B cell (primary cell): ENCODE measurements at places on chromosomes 4 and X. TPM values are rescaled to one million over a fixed set of nuclear protein-coding genes. Genes with fewer than 3 reads are reported as not detected.

The APELA gene
- total RNA-seq = not detected in 2 replicates

DNA sequence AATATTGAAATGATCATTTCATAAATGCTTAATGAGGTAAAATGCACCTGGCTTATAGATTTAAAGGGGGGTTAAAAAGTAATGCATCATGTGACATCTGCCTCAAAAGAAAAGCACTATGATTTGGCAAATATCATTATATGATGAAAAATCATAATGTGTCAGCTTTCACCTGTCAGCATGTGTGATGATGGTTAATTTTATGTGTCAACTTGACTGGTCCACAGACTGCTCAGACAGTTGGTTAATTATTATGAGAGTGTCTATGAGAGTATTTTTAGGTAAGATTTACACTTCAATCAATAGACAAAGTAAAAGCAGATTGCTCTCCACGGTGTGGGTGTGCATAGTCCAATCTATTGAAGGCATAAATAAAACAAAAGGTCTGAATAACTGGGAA is 1986.7 kb downstream of the PCDH7 start:
- H3K36me3 ChIP-seq = no peaks in the 10 kb centered on the region
- no peaks in the 10 kb centered on the region for H3K27me3 ChIP-seq
- no peak overlapping the region for H3K27ac ChIP-seq
- DNase-seq = no peak
- no peaks in the 10 kb centered on the region for H3K4me1 ChIP-seq
- no peak overlapping the region for H3K4me3 ChIP-seq

- no peaks in the 10 kb centered on the region for H3K27me3 ChIP-seq
- no peak for DNase-seq
- no peak overlapping the region for H3K4me3 ChIP-seq
- H3K27ac ChIP-seq = no peak overlapping the region
- H3K4me1 ChIP-seq = no peaks in the 10 kb centered on the region
These were observed 9.0 kb upstream of the MAGEC2 start for GRCh38 chrX:142214081-142214480.

- no peaks in the 10 kb centered on the region for H3K4me1 ChIP-seq
- H3K27me3 ChIP-seq = no peaks in the 10 kb centered on the region
- no peak overlapping the region for H3K4me3 ChIP-seq
These were observed 4.2 kb upstream of the PDHA2 start for GRCh38 chr4:95835672-95836071.

- H3K4me1 ChIP-seq = no peaks in the 10 kb centered on the region
- no peak overlapping the region for H3K4me3 ChIP-seq
- no peaks in the 10 kb centered on the region for H3K36me3 ChIP-seq
- H3K27ac ChIP-seq = no peak overlapping the region
- no peaks in the 10 kb centered on the region for H3K27me3 ChIP-seq
These were observed 320.1 kb downstream of the BMPR1B start for GRCh38 chr4:95077864-95078263.

DNA sequence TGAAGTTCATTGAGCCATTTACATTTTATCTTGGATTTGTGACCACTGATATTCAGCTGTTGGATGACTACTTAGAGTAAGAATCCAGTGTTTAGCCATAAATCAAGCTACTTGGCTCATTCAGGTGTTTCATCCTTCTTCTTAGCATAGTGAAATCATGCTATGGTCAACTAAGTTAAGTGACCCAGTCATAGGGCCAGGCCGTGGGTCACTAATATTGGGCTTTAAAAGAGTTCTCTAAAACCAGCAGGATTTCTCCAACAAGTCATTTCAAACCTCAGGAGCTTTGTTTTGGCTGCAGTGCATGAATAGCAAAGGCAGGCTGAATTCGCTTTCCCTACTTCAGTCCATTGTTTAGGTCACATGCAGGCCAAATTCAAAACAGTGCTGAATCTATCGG is 181.0 kb downstream of the MAML3 start:
- H3K27me3 ChIP-seq = no peaks in the 10 kb centered on the region
- no peaks in the 10 kb centered on the region for H3K36me3 ChIP-seq
- no peak overlapping the region for H3K4me3 ChIP-seq
- no peak for DNase-seq
- H3K4me1 ChIP-seq = peaks cover 25% of the 10 kb centered on the region

GRCh38 chr4:185764876-185765275 is 47.1 kb downstream of the SORBS2 start:
- DNase-seq = no peak
- no peaks in the 10 kb centered on the region for H3K36me3 ChIP-seq
- H3K4me3 ChIP-seq = no peak overlapping the region
- H3K27me3 ChIP-seq = no peaks in the 10 kb centered on the region

DNA sequence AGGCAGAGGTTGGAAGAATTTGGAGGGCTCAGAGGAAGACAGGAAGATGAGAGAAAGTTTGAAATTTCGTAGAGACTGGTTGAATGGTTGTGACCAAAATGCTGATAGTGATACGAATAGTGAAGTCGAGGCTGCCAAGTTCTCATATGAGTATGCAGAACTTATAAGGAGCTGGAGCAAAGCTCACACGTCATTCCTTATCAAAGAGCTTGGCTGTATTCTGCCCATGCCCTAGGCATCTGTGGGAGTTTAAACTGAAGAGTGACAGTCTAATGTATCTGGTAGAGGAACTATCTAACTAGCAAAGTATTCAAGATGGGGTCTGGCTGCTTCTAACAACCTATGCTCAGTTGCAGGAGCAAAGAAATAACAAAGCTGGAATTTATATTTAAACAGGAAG is 102.1 kb downstream of the PCDH18 start:
- DNase-seq = no peak
- no peak overlapping the region for H3K4me3 ChIP-seq
- H3K27ac ChIP-seq = no peak overlapping the region
- no peaks in the 10 kb centered on the region for H3K27me3 ChIP-seq
- H3K36me3 ChIP-seq = no peaks in the 10 kb centered on the region

The CAPN6 gene
- not detected in 2 replicates for total RNA-seq

GRCh38 chrX:55008571-55009358 is 8.6 kb downstream of the APEX2 start:
- no peak overlapping the region for H3K27ac ChIP-seq
- H3K4me1 ChIP-seq = no peaks in the 10 kb centered on the region

The ACSL1 gene
- 31.8 and 32.2 TPM in 2 replicates for total RNA-seq

DNA sequence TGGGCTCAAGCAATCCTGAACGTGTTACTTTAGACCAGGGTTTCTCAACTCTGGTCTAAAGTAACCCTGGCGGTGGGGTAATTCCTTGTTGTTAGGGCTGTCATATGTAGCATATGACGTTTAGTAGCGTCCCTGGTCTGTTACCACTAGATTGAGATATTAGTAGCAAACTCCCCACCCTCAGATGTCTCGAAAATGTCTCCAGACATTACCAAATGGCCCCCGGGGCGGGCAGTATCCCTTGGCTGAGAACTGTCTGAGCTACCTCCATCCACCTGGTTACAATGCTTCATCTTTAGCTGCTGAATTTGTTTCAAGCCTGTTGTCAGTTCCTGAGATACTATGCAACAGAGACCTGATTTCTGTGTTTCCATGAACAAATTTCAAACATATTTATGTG is 56.7 kb downstream of the CLDN34 start:
- H3K4me1 ChIP-seq = no peaks in the 10 kb centered on the region
- H3K4me3 ChIP-seq = no peak overlapping the region
- H3K27ac ChIP-seq = no peak overlapping the region
- no peaks in the 10 kb centered on the region for H3K27me3 ChIP-seq

DNA sequence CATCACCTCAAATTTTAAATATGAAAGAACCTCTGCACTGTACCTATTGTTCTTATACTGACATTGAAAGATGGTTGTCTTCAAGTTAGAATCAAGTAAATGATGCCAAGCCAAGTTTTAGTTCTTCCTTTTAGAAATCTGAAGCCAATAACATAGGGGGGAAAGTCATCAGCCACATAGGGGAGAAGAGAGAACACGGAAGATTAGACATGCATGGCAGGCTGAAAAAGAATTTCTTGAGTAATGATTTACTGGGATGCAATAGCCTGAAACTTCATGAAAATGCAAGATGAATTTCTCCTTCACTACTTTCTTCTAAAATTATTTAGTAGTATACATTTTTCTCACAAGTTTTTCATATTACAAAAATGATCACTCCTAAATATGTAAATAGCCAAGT is 13.6 kb upstream of the EPGN start:
- no peaks in the 10 kb centered on the region for H3K4me1 ChIP-seq
- peaks cover 2% of the 10 kb centered on the region for H3K36me3 ChIP-seq
- no peak overlapping the region for H3K4me3 ChIP-seq
- DNase-seq = no peak
- no peaks in the 10 kb centered on the region for H3K27me3 ChIP-seq

DNA sequence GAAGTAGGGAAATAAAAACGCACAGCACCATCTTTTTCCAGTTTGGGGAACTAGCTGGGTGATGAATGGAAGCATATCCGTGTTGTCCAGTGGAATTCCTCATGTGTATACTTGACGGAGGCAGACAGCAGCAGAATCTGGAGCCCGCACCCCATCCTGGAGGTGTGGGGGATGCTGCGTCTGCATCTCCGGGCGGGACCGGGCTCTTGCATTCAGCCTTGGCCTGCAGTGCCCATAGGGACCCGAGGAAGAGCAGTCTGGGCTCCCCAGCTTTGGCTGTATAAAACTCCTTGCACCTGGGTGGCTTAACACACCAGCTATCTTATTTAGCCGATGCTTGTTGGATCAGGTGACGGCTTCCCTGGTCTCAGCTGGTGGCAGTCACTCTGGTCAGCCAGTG is 39.7 kb upstream of the LRPAP1 start:
- no peak for DNase-seq
- H3K4me3 ChIP-seq = no peak overlapping the region
- H3K4me1 ChIP-seq = no peaks in the 10 kb centered on the region

- no peak overlapping the region for H3K4me3 ChIP-seq
- H3K36me3 ChIP-seq = no peaks in the 10 kb centered on the region
- H3K4me1 ChIP-seq = no peaks in the 10 kb centered on the region
- no peaks in the 10 kb centered on the region for H3K27me3 ChIP-seq
- no peak for DNase-seq
These were observed 803.6 kb downstream of the ADGRL3 start for GRCh38 chr4:62003695-62004094.

The RAB39B gene
- 7.8 and 8.8 TPM in 2 replicates for total RNA-seq

DNA sequence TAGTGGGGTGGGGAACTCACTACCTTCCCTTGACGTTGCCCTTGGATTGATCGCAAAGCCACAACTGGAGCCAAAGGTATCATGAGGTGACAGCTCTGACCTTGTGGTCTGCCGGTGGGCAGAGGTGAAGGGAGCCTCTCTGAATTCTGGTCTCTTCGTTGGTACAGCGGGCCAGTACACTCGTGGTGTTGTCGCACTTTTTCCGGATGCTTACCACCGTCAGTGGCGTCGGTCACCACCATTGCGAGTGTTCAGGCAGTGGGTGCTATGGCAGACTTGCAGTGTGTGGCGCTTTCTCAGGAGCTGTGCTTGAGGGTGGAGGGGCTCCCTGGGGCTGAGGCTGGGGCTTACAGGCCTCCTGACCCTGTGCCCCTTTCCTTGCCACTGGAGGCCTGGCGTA is 5.2 kb upstream of the GRPEL1 start:
- H3K4me3 ChIP-seq = no peak overlapping the region
- no peaks in the 10 kb centered on the region for H3K36me3 ChIP-seq

The MSL3 gene
- total RNA-seq = 76.3 and 81.0 TPM in 2 replicates

GRCh38 chrX:106619797-106620196 is 8.0 kb downstream of the RADX start:
- no peaks in the 10 kb centered on the region for H3K27me3 ChIP-seq
- H3K27ac ChIP-seq = no peak overlapping the region
- DNase-seq = peak; percentile 7
- no peak overlapping the region for H3K4me3 ChIP-seq
- H3K36me3 ChIP-seq = no peaks in the 10 kb centered on the region

The HELT gene
- total RNA-seq = not detected in 2 replicates

The FGFR3 gene
- total RNA-seq = not detected in 2 replicates

The WDR17 gene
- total RNA-seq = 7.1 and 8.8 TPM in 2 replicates

DNA sequence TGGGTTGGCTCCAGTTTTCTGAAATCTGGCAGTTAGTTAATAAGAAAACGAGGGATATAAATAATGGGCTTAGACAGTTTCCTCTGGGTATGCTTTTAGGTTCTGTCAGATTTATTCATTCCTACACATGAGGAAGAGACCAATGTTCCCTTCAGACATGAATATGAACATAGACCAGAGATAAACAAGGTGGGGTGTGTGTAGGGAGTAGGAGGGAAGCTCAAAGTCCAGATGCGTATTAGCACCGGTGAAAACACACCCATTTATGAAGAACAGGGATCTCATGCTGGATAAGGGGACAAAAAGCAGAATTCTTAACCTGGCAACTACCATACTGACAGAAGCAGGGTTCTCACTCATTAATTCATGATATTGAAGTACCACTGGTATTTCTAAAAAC is 223.0 kb downstream of the SOWAHB start:
- H3K27ac ChIP-seq = no peak overlapping the region
- no peaks in the 10 kb centered on the region for H3K4me1 ChIP-seq
- DNase-seq = no peak

GRCh38 chrX:129599499-129599898 is 55.3 kb downstream of the APLN start:
- H3K4me1 ChIP-seq = peaks cover 3% of the 10 kb centered on the region
- no peaks in the 10 kb centered on the region for H3K27me3 ChIP-seq
- no peaks in the 10 kb centered on the region for H3K36me3 ChIP-seq
- no peak overlapping the region for H3K27ac ChIP-seq
- no peak overlapping the region for H3K4me3 ChIP-seq
- no peak for DNase-seq

GRCh38 chrX:16712548-16713155 is at the start of gene CTPS2:
Gene CTPS2 (minus strand): TSS chrX:16712669. CDS start chrX:16702902, 9,767 bp downstream.
- peak; percentile 53 for DNase-seq
- peaks cover 12% of the 10 kb centered on the region for H3K4me1 ChIP-seq
- no peaks in the 10 kb centered on the region for H3K36me3 ChIP-seq
- H3K27me3 ChIP-seq = no peaks in the 10 kb centered on the region

DNA sequence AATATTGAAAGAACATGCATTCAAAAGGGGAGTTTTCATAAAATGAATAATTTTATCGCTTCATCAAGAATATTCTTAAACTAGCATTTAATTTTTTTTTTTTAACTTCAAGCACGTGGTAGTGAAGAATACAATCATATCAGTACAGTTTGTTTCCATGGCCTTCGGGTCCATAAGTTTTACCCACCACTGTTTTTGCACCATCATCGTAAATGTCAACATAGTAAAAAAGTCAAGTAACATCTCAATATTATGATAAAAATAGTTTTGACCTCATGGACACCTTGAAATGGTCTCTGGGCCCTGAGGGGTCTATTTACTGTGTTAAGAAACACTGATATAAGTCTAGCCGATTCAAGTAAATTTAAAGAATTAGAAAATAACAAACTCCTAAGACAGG is 80.2 kb downstream of the ANKRD17 start:
- H3K4me3 ChIP-seq = no peak overlapping the region
- no peak for DNase-seq
- no peaks in the 10 kb centered on the region for H3K27me3 ChIP-seq
- H3K4me1 ChIP-seq = peaks cover 15% of the 10 kb centered on the region
- H3K36me3 ChIP-seq = peaks cover 22% of the 10 kb centered on the region

- no peak overlapping the region for H3K27ac ChIP-seq
- H3K4me1 ChIP-seq = no peaks in the 10 kb centered on the region
- H3K4me3 ChIP-seq = no peak overlapping the region
- no peaks in the 10 kb centered on the region for H3K36me3 ChIP-seq
- H3K27me3 ChIP-seq = no peaks in the 10 kb centered on the region
These were observed 29.7 kb downstream of the PPP1R2C start for GRCh38 chrX:42748067-42748850.

- H3K27me3 ChIP-seq = no peaks in the 10 kb centered on the region
- H3K27ac ChIP-seq = no peak overlapping the region
- no peaks in the 10 kb centered on the region for H3K36me3 ChIP-seq
- no peak for DNase-seq
These were observed 876.5 kb downstream of the RAPGEF2 start for GRCh38 chr4:159979351-159979750.
